A172 (cell line): ENCODE measurements at places on chromosomes 12 and 14. TPM values are rescaled to one million over a fixed set of nuclear protein-coding genes. Genes with fewer than 3 reads are reported as not detected.

TAS2R13 gene
- 0.36 TPM in 1 of 2 replicates, not detected in the other for total RNA-seq

KCNMB4 gene
- total RNA-seq = 0.95 and 1.1 TPM in 2 replicates

IL22 gene
- total RNA-seq = not detected in 2 replicates

TSHR gene
- total RNA-seq = not detected in 2 replicates

INHBC gene
- not detected in 2 replicates for total RNA-seq

KRT75 gene
- 0.07 TPM in 1 of 2 replicates, not detected in the other for total RNA-seq

DIO2 gene
- 22.4 and 40.5 TPM in 2 replicates for total RNA-seq

CEBPE gene
- total RNA-seq = 0.96 TPM in 1 of 2 replicates, not detected in the other

GNB3 gene
- 0.19 and 5.1 TPM in 2 replicates for total RNA-seq

GPX2 gene
- total RNA-seq = not detected in 2 replicates

LALBA gene
- not detected in 2 replicates for total RNA-seq

KRT6C gene
- total RNA-seq = not detected in 2 replicates

RIN3 gene
- total RNA-seq = 0.33 and 2.6 TPM in 2 replicates

C1QL4 gene
- 2.3 and 4.4 TPM in 2 replicates for total RNA-seq

ACRBP gene
- 0.65 TPM in 1 of 2 replicates, not detected in the other for total RNA-seq

PPFIA2 gene
- 0.62 and 3.3 TPM in 2 replicates for total RNA-seq
